ENCODE measurements at places on chromosomes 4 and X.

DNA sequence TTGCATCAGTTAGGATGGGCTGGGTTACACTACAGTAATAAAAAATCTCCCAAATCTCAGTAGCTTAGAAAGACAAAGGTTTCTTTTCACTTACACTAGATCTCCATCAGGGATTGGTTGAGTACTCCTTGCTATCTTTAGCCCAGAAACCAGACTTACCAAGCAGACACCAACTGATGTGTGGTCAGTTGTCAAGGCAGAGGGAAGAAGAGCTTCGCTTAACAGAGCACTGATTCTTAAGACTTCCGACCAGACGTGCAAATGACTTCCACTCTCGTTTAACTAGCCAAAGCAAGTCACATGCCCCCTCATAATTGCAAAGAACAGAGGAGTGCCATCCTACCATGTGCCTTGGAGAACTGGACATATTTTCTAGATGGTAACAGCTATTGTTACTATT is 5.7 kb upstream of the ZNF518B start:
- DNase-seq: no peak

GRCh38 chrX:17829566-17829965 is 31.5 kb downstream of the RAI2 start:
- DNase-seq: no peak

- DNase-seq: no peak
These were observed 13.7 kb upstream of the KCTD8 start for GRCh38 chr4:44462259-44462658.

- DNase-seq: no peak
These were observed 260.1 kb upstream of the FTHL17 start for GRCh38 chrX:31331928-31332327.

GRCh38 chr4:40573593-40574311 is 55.9 kb downstream of the RBM47 start:
- no peak for DNase-seq

- peak; percentile 53 for DNase-seq
These were observed 13.5 kb upstream of the SPP1 start for GRCh38 chr4:87961993-87962392.

GRCh38 chr4:31007858-31008257 is 287.7 kb downstream of the PCDH7 start:
- no peak for DNase-seq

- no peak for DNase-seq
These were observed at the start of gene SLC26A1 for GRCh38 chr4:993111-994029. SLC26A1 (minus strand) TSS chr4:993404; CDS start chr4:991703, 1,701 bp downstream.

DNA sequence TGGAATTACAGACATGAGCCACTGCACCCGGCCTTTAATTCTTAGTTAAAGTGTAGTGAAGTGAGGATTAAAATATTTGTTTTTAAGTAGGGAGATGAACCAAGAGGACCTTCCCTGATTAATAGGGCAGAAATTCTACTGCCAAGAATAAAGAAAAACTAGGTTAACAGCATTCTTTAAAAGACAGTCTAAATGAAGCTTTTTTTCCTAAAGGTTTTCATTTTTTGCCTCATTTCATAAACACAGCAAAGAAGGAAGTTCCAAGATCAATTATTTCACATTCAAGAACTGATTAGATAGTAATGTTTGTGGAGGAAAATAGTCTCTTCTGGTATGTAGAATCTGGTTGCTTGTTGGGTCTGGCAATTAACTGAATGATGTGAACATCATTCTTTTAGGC is 112.1 kb upstream of the ARSJ start:
- DNase-seq: no peak

- no peak for DNase-seq
These were observed 158.8 kb downstream of the AFAP1 start for GRCh38 chr4:7780751-7781348.

- DNase-seq: no peak
These were observed 220.5 kb downstream of the IDS start for GRCh38 chrX:149284616-149285015.
